ENCODE measurements at places on chromosomes 11 and 22. TPM values are rescaled to one million over a fixed set of nuclear protein-coding genes. Genes with fewer than 3 reads are reported as not detected.

TBX10 gene
- polyA plus RNA-seq: not detected

FIBIN gene
- polyA plus RNA-seq: 24.7 TPM

MPEG1 gene
- not detected for polyA plus RNA-seq

OR6T1 gene
- not detected for polyA plus RNA-seq

KDM4E gene
- not detected for polyA plus RNA-seq

SLC22A8 gene
- polyA plus RNA-seq: not detected

NRIP3 gene
- polyA plus RNA-seq: 4.7 TPM

DNA sequence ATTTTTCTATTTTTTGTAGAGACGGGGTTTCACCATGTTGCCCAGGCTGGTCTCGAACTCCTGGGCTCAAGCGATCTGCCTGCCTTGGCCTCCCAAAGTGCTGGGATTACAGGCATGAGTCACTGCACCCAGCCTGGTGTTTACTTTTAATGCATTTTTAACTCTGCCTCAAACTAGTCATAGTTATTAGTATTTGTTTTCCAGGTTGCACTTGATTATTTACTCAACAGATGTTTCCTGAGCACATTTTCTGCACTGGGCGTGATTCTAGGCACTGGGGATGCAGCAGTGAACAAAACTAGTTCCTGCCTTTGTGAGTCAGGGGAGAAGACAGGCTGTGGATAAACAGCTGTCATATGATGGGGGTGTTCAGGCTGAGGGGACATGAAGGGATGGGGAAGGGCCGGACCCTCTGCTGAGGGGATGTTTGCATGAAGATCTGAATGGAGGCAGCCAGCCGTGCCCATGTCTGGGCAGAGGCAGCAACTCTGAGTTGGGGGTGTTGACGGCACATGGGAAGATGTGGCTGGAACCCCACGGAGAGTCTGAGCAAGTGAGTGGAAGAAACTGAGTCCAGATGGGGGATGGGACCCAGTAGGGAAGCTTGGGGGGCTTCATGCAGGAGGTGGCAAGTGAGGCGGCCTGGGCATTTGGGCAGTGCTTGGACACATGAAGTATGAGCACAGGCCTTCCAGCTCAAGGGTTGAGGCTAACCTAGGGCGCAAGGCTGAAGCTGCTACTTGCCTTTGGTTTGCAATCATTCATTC, 34.4 kb downstream of the MPPED1 start:
- DNase-seq: no peak

- DNase-seq: peak; percentile 32
Measured at GRCh38 chr11:74321487-74322188, 10.2 kb upstream of the P4HA3 start.

DNA sequence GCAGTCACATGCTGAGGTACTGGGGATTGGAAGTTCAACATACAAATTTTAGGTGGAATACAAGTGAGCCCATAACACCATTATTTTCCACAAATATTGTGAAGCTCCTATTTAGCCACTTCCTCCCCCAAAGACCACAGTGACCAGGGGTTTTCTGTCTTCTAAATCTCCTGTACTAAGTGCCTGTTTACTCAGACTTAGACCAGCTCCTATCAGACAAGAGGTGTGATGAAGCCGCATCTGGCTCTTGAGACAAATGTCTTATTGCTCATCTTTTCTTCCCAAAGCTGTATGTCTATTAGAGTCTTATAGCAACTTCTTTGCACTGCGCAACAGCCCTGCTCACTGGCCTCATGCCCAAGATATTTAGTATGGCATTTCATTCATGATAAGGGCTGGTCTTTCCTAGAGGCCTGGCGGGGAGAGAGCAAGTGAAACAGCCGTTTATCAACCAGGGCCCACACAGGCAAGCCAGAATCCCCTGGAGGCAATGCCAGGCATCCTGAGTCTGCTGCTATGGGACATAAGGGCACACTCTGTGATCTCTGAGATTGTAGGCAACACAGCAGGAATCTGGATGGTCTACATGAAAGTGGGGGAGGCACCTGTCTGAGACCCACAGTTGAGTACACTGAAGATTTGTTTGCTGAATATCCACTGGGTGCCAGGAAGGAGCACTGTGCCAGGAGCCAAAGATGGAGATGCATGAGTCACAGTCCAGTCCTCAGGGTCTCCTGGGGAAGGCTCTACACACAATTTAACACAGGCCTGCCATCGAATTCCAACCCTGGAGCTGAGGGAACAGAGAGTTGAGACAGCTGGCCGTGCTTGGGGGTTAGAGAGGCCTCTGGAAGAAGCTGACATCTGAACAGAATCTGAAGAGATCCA, 78.5 kb upstream of the NCAM1 start:
- DNase-seq: no peak

GRCh38 chr22:45775062-45775461, 103.4 kb downstream of the ATXN10 start:
- DNase-seq: no peak

GRCh38 chr22:49037701-49038245, 789.9 kb downstream of the BRD1 start:
- DNase-seq: no peak

DNA sequence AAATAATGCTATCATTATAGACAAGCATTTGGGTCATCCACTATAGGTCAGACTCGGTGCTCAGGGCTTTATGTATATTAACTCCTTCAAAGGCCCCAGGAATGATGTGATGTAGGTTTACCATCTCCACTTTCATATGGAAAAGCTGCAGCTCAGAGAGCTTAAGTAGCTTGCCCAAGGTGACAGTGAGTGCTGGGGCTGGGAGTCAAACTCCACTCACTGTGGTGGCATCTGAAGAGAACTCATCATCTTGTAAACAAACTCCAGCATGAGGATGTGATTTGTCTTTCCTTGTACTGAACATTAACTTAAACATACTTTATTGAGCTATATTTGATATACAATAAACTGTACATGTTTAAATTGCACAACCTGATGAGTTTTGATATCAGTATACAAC, 25.4 kb downstream of the TENM4 start:
- DNase-seq: no peak

GRCh38 chr11:78796956-78797355, 222.3 kb upstream of the NARS2 start:
- peak; percentile 83 for DNase-seq

DNA sequence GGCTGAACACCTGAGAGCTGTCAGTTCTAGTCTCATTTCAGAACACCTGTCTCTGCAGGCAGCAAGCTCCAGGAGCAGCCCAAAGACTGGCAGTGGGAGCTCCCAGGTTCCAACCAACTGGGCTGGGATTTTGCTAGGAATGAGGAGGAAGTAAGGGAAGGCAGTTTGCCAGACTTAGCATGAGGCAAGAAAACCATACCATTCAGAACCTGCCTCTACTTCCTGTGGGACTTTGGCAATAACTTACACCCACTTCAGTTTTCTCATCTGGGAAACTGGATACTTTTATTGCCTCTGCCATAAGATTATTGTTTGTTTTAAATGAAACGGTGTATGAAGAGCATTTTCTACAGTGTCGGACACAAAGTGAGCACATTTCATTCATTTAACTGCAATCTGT, 363.7 kb upstream of the ISX start:
- no peak for DNase-seq

All from BJ (cell line).